ENCODE measurements at places on chromosomes 7 and 10.

DNA sequence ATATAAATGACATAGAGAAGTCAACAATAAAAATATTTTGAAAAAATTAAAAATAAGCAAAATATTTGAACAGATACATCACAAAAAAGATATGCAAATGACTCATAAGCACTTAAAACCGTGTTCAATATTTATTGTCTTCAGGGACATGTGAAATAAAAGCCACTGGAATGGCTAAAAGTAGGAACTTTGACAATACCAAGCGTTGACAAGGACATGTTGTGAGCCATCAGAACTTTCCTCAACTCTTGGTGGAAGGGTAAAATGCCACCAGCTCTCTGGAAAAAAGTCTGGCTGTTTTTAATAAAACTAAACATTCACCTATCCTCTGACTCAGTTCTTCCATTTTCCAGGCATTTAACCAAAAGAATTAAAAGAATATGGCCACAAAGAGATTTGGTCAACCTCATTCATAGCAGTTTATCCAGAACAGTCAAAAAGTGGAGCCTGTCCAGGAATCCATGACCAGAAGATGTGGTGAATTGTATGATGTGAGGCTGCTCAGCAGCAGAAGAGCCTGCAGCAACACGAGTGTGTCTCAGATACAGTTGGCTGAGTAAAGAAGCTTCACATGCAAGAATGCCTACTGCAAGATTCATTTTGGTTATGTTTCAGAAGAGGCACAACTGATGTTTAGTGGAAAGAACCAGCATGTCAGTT is 7.1 kb upstream of the KLF6 start:
- peak; percentile 22 for DNase-seq

DNA sequence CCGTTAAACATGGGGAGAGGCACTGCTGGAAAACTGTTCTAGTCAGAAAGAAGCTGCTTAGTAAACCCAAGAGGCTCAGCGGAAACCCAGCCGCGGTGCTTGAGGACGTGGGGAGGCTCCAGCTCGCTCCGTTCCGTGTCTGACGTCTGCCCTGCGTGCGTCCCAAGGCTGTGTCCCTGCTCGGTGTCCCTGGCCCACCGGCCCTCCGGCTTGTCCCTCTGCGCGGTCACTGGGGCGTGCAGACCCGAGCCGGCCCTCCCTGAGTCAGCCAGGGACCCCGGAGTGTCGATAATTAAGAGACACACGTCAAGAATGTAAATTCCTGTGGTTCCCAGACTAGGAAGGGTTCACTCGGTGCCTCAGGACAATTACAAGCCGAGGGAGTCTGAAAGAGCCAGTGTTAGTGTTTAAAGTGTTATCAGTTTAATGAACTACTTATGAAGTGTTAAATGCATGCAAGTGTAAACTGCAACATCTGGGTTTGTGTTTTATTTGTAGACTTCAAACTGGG is 98.9 kb downstream of the WDR11 start:
- DNase-seq = no peak

- DNase-seq = no peak
Measured at GRCh38 chr10:92760609-92761008, 70.9 kb downstream of the HHEX start.

DNA sequence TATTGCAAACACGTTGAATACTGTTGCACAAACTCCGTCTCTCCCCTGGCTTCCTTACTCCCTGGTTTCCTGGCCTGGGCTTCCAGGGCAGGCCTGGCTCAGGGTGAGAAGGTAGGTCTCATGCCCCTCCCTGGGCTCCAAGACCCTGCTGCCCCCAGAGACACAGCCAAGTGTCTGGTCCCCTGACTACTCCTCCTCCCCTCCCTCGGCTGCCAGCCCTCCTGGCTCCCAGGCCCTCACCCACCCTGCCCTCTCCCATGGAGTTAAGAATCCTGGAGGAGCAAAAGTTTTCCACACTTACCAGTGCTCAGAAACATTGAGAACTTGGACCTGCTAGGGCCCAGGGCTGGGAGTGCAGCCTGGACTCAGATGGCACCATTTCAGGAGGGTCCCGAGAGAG is 47.2 kb upstream of the RABGEF1 start:
- DNase-seq = no peak

- DNase-seq = no peak
Measured at GRCh38 chr7:116249969-116250553, 39.7 kb downstream of the TES start.

DNA sequence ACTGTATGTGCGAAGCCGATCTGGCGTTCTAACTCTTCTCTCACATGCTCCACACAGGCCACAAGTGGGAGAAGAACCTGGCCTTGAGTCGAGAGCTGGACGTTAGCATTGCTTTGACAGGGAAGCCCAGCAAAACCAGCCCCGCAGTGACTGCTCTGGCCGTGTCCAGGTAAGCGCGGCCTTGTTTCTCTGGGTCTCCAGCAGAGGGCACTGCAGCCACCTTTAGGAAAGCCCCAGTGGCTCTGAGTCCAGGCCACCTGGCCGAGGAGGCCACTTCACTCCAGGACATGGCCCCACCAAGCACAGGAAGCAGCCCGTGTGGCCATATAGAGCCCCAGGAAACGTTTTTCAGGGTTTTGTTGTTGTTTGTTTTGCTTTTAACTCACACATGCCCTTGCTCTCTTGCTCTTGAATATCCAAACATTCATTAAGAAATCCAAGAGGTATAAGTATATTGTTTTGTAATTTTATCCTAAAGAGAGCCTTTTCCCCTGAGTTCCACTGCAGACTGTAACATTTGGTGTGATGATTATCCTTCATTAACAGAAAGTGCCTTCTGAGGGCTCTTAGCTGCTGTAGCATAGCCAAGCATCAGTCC is 41.8 kb upstream of the LRRC18 start:
- DNase-seq = no peak

DNA sequence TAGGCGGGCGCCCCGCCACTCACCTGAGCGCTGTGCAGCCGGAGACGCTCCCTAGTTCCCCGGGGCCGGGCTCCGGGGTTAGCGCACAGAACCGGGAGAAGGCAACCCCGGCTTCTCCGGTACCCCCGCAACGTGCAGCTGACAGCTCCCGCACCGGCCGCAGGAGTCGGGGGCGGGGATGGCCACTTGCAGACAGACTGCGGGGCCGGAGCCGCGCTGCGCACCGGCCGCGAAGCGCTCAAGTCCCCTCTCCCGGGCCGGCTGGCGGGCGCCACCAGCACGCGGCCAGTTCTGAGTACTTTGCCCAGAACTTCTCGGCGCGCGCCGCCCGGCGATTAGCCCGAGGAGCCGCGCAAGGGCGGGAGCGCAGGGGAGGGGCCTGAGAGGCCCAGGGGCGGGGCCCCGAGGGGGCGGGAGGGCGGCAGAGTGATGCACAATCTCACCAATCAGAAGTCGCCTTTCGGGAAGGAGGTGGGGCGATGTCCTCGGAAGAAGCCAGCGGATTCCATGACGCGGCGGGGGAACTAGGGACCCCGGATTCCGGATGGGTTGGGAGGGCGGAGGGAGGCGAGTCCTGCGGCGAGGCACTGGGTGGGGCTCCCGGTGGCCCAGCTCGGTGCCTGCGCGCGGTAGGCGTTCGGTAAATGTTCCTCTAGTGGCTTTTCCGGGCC is at the start of gene OSBPL3:
Gene OSBPL3, minus strand, starts transcription at position 316 of the 671 bp plus-strand sequence. CDS start 87,706 bp downstream, outside the sequence.
- DNase-seq = peak; percentile 96

DNA sequence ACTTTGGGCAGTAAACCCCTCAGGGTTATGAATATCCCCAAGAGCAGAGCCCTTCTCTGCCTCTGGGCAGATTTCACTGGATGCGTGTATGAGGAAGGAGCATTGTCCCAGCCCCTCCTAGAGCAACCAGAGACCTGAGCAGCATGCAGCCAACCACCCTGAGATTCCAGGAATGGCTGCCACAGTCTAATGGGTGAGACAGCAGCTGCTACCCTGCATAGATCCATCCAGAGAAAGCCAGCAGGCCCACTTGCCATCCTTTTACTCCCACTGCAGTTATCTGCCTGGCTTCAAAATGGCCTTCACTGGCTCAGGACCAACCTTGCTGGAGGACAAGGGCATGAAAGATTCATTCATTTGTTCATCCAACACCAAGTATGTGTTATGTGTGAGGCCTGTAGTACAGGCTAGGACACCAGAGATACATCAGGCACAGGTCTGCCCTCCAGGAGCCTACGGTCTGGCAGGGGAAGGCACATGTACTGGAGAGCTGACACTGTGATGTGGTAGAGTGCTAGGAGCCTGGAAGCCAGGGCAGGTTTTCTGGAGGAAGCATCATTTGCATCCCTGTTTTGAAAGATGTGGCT is 26.2 kb upstream of the C10orf105 start:
- no peak for DNase-seq

DNA sequence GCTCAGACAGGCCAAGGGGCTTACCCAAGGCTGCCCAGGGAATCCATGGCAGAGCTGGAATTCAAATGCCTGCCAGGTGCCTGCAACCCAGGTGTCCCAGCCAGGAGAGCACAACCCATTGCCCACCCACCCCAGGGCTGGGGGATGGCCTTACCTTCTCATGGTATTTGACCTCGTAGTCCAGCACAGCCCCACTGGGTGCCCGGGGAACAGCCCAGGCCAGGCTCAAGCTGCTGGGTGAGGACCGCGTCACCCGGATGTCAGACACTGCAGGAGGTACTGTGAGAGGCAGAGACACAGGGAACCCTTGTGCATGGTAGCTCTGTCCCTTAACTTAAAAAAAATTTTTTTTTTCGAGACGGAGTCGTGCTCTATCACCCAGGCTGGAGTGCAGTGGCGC is 9.0 kb downstream of the EPHB4 start:
- no peak for DNase-seq

DNA sequence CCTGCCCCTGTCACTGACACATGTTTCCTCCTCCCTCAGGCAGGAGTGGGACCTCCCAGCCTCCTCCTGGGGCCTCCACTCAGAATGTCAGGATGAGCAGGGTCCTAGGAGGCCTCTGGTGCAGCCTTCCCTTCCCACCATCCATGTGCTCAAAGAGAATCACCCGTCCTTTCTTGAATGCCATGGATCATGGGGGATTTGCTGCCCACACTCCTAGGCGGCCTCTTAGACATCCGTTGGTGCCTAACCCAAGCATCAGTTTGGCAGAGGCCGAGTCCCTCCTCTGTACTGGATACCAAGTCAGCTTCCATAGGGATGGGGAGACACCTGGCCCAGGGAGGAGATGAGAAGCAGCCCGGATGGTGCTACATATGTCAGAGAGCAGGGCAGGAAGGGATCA is 7.0 kb downstream of the NOS3 start:
- no peak for DNase-seq

DNA sequence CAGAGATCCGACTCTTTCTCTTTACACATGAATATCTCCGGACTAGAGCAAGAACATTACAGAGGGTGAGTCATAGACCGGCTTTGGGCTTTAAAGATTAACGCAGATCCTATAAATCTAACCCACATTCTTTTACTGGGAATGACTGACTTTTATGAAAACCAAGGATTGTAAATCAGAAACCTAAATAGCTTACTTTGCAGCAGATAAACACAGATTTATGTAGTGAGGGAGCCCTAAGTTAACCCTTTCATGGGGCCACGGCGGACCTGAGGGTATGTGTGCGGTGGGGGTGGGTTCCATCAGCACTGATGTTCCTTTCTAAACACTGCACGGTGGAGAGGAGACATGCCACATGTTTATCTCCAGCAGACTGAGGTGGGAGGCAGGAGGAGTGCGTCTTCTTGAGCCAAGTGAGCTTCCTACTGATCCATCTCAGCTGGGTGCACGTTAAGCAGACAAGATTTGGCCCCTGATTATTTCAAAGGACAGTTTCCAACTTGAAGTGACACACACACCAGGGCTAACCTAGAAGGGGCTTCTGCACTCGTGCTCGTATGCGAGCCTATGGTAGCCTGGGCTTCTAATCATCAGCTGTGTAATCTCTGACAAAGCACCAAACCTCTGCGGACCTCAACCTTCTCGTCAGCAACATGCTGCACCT is 127.6 kb downstream of the WDR11 start:
- no peak for DNase-seq

GRCh38 chr7:131381069-131381838 is 53.6 kb downstream of the MKLN1 start:
- no peak for DNase-seq

All from coronary artery (tissue), 2 donors.